T-helper 17 cell (primary cell): ENCODE measurements at places on chromosomes 3 and 15.
A peak's percentile ranks its signal among the peaks of the same experiment; 100 is the strongest.

DNA sequence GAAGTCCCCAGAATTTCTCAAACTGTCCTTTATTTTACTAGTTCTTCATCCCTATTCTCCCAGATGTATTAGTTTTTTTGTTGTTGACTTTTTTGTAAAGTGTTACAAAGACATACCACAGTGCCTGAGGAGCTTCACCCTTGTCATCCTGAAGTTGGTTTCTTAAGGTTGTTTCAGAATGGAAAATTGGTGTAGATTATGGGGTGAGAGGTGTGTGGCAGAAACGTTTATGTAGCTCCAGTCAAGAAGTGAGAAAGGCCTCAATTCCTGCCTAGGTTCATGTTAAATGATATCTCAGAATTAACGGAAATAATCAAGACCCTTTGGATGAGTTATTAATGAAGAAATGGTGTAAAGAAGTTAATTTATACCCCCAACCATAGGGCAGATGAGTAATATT, 6.8 kb downstream of the EDEM1 start:
- no peak for DNase-seq

GRCh38 chr3:153972862-153973261, 148.3 kb upstream of the ARHGEF26 start:
- DNase-seq: no peak

- no peak for DNase-seq
Observed at GRCh38 chr3:50205413-50206276, 574 bp downstream of the SLC38A3 start.

DNA sequence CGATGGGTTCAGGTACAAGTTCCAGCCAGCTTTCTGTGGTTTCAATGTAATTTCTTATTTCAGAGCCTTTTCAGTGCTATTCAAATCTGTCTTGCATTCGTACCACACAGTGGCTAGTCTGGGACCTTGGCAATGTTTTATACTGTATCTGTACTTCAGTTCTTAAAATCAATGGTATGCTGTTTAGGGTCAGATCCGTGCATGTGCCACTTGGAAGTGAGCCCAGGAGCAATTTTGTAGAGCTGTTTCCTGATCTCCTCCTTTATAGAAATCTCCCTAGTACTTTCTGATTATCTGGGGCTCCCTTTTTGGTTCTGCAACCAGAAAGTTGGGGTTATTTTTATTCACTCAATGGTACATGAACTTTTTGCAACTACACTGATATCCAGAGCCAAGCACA, 59.5 kb upstream of the NDUFB4 start:
- DNase-seq: no peak

DNA sequence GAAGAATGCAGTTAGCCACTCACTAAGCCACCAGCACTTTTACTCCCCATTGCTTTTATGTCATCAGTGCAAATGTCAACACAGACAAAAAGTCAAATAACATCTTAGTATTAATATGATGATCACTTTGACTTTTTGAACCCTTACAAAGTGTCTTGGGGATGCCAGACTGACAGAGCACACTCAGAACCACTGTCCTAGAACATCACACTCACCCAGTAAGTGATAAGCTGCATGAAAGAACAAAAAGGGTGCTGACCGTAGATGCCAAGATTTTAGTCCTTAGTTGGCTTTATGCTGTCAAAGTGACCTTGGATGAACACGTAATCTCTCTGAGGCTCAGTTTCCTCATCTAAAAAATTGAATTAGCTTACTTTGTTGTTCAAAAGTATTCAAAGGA, 279.5 kb upstream of the TRIM42 start:
- DNase-seq: no peak

DNA sequence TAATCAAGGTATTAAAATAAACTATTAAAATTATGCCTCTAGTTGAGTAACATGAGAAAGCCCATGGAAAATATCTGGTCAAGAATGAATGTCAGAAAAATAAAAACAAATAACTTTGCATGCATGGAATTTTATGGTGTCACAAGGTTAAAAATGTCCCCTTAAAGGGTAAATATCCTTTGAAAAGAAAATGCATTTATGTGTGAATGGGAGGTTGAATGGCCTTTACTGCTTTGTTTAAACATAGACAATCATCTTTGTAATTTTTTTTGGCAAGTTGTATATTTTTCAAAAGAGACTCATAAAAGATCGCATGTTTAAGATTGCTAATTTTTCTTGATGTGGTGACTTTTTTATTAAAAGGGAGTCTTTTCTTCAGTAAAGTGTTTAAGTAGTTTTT, 564.2 kb downstream of the NR2F2 start:
- DNase-seq: no peak

- DNase-seq: no peak
Observed at GRCh38 chr3:43783987-43784639, 93.4 kb downstream of the ABHD5 start.

DNA sequence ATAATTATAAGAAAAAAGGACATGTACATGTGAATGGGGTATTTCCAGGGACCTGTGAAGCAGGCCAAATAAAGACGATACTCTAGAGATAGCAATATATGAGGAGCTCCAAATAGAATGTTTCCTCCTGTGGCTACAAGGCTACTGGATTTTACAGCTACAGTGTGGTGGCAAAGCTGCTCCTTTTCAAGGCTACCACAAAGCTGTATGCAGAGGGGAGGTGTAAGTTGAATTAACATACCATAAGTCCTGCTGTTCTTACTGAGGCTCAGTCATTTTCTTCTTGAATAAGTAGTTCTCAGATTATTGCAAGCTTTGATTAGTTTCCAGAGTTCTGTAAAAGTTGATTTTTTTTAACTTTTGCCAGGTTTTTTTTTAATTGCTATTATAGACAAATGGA, 1184.6 kb upstream of the EPHA6 start:
- DNase-seq: no peak

DNA sequence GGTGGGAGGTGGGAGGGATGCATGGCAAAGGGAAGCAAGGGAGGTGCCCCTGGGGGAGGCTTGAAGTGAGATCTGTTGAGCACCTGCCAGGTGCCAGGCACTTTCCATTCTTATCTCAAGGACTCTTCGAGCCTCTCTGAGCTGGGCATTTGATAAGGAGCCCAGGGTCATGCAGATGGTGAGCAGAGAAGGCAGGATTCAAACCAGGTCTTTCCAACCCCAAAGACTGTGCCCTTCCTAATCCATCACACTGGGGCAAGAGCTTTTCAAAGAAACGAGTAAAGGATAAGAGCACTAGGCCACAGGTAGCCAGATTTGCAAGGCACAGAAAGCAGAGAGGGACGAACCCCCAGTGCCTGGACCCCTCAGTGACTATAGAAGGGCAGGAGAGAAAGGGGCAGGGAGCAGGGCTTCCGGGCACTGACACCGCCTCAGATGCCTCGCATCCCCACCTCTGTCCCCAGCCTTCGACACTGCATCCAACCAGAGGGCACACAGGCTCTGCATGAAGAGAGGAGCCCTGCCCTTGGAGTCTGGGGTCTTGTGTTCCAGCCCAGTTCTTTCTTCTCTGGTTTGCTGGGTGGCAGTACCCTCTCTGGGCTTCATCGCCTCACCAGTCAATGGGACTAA, 21.0 kb downstream of the IGDCC4 start:
- no peak for DNase-seq

- no peak for DNase-seq
Observed at GRCh38 chr3:183116025-183116614, 16.8 kb upstream of the MCCC1 start.

DNA sequence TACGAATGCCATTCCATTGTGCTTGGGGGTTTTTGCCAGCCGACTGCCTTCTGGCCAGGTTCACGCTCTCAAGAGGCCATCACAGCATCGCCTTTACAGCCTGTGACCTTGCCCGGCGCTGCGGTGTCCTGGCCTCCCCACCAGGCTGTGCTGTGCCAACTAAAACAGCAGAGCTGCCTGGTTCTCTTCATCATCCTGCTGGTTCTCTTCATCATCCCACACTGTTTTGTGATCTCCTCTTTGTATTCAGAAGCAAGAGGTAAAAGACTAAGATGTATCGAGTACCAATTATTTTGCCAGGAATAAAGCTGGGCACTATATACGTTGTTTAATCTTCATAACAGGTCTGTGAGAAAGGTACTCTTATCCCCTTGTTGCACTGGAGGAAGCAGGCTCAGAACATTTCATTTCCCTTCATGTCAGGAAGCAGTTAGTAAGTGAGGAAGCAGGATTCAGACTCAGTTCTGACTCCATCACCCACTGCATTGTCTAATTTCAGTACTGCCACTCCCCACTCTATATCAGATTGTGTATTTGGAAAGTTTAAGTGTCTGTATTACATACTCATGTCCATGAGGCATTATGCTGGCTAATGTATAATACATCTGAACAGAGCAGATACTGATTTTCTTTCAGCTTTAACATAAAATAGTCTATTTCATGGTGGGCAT, 92.7 kb downstream of the LRRC28 start:
- DNase-seq: peak; percentile 12

- no peak for DNase-seq
Observed at GRCh38 chr15:88249220-88249619, 7.3 kb downstream of the NTRK3 start.

DNA sequence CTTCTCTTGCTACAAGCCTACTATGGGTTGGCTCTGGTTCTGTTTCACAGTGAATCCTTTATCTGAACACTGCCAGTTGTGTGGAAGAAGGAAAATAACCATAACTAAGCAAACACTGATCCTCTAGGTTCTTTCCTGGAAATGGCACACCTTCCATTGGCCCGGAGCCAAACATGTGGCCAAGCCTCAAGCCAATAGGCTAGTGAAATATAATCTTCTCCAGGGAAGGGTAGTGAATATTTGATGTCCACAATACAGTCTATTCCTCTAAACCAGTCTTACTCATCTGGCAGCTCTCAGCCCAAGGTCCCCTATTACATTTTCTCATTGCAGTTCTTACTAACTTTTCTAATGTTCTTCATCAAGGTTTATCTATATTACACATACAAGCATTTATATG, 921.3 kb downstream of the TUSC7 start:
- no peak for DNase-seq

GRCh38 chr3:196012481-196012880, 69.4 kb downstream of the TFRC start:
- DNase-seq: no peak

DNA sequence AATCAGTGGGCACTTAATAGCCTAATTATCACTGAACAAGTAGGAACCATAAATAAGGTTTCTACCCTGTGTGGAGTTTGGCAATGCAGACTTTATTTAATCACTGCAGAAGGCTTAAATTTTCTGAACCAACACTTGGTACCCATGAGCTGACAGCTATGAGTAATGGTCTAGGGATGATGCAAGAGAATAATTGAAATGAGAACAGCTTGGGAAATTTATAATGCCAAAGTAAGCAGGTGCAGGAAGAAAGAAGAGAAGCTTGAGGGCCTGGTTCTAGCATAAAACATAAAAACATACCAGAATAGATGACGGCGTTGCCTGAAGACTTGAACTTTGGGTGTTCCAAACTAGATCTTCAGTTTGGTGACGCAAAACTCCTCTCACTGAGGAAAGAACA, 67.0 kb downstream of the IMPG2 start:
- DNase-seq: no peak

DNA sequence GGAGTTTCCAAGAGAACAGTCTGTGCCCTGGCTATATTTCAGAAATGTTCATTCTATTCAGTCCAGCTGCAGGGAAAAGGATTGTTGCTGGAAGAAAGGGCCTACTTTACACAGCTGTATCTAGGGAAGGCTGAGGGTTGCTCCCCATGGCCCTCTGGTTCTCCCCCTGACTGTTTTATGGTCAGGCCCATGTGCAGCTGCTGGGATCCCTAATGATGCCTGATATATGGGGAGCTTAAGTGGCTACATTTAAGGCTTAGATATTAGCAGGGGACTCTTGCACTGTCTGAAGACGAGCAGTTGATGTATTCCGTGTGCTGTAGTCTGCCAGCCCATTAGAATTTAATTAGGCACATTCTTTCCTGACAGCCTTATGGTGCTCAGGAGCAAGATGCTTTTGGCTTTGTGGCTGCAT, 72.0 kb downstream of the FAM43A start:
- DNase-seq: no peak

DNA sequence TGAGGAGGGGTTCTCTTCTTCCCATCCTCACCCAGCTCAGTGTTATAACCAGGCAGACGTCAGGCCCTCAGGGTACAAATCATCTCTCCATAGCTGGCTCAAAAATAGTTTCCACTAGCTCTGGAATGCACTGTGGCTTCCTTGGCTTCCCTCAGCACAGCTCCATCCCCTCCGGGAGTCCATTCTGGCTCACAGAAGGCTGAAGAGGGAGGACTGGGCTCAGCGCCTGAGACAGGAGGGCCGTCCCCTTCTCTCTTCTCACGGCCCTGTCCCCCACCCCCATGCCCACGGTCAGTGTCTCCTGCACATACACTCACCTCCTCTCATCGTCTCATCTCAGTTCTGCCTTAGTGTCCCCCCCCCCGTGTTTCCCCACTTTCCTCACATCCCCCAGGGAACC, 50.1 kb downstream of the UMPS start:
- no peak for DNase-seq
